Occipital lobe (tissue), 3 donors: ENCODE measurements at places on chromosomes 7 and 10. TPM values are rescaled to one million over a fixed set of nuclear protein-coding genes. Genes with fewer than 3 reads are reported as not detected.

GRCh38 chr7:28666154-28666553 lies 253.8 kb downstream of the CREB5 start:
- DNase-seq: no peak

GRCh38 chr7:24781106-24781505 lies 23.8 kb upstream of the GSDME start:
- DNase-seq: no peak

- no peak for DNase-seq
Observed at GRCh38 chr10:13420532-13421307, 72.6 kb upstream of the SEPHS1 start.

The SYNPO2L gene
- total RNA-seq: not detected
